NCI-H82 (cell line): ENCODE measurements at places on chromosomes 2 and 18.

DNA sequence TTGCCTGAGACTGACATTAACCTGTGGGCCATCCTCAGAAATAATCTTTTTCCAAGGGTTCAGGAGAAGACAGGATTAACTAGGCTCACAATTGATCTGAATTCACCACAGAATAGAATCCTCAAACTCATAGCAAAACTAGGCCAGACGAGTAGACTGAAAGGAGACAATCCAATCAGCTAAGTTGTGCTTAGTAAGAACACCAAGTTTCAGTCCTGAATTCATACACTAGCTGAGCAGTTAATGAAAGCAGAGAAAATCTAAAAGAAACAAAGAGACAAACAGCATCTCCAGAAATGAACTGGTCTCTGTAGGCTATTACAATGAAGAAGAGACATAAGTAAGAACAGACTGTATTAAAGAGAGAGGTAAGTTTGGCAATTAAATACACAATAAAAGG, 89.5 kb downstream of the GORASP2 start:
- DNase-seq = peak; percentile 56

DNA sequence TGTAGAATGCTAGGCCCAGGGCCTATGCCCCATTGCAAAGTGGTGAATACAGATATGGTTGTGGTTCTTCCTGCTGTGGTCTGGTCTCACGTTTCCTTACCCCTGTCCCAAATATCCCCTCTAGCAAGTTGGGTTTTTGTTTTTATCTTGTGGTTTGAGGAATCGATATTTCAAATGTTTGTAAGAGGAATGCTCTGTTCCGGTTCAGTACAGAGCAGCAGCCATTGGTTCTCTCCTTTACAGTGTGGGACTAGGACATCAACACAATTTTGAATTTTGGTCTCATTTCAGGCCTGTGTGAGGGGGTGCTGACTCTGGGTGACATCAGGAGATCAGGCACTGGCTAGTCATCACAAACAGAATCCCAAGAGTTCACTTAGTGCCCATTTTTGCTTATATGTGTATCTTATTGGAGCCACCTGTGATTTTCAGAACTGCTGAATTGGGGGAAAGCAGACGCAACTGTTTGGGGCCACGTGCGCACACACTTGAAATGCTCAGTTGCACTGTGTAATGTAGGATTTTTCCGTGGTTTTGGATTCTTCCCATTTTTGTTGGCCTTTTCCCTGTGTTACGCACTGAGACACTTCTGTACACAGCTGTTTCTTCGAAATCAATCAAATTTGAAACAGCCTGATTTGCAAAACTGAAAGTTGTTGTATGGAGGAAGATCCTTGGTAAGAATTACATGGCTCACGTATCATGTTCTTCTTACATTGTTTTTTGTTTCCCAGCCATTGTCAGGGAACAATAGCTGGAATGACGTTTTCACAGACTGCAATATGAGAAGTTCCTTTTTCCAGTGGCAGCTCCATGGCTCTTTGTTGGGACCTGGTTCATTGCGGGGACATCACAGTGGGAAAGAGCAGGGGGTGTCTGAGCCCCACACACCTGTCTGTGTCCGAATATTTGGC, 8.6 kb downstream of the SH3BP4 start:
- no peak for DNase-seq

DNA sequence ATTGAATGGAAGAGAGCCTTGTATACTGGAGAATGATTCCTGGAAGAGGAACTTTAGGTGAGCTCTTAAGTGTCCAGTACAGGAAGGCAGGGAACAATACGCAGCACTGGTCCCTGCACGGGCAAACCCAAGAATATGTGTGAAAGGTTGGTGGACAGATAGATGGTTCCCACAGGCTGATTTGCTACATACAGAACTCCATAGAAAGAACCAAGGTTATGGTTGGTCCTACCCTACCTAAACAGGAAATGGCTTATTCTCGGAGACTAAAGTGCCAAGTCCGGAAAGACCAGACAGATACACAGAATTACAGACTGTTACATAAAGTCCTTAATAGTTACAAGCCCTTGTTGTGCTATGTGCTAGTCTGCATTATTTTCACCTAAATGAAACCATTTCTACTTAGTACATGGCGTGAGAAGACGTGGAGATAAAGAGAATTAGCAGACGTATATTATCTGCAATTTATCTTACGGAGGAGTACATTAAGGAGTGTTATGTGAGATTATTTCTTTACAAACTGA, 1.2 kb downstream of the REV1 start:
- no peak for DNase-seq

- no peak for DNase-seq
These were observed 541.7 kb upstream of the MEX3C start for GRCh38 chr18:51739044-51739666.

- peak; percentile 22 for DNase-seq
These were observed 62.6 kb downstream of the SLC40A1 start for GRCh38 chr2:189517847-189518535.

DNA sequence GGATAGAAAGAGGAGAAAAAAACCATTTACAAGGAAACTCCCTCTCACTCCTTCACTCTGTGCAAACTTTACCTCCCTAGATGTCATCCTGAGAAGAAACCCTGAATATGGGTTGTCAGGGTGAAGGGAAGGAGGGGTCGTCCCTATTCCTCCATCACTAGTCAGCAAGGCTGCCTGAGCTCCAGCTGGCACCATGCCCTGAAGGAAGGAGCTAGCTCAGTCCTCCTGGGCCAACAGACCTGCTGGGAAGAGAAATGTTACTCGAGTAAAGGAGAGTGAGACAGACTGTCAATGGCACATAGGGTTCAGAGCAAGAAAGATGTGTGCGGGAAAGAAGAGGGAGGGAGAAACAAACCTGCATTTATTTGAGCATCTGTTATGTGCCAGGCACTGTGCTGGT, 18.3 kb upstream of the EPAS1 start:
- no peak for DNase-seq

- peak; percentile 56 for DNase-seq
These were observed 266.1 kb downstream of the ZNF385B start for GRCh38 chr2:179595284-179595683.

DNA sequence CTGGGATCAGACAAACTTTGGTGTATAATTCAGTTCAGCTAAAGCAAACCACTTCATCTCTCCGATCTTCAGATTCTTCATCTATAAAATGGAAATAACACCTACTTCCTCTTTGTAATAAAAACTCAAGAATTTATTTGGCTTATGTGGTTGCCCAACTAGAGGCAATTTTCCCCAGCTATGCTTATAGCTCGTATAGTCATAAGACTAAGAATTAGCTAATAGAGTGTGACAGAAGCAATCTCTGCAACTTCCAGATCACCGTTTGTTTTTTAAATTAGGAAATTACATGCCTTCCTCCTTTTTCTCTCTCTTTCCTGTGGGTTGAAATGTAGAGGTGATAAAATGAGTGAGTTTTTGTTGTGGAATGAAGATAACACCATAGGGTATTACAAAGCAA, 35.3 kb upstream of the KCNF1 start:
- no peak for DNase-seq

GRCh38 chr18:27921392-27921791, 255.5 kb downstream of the CDH2 start:
- no peak for DNase-seq

GRCh38 chr2:45986509-45986908, 310.7 kb upstream of the EPAS1 start:
- DNase-seq = no peak

DNA sequence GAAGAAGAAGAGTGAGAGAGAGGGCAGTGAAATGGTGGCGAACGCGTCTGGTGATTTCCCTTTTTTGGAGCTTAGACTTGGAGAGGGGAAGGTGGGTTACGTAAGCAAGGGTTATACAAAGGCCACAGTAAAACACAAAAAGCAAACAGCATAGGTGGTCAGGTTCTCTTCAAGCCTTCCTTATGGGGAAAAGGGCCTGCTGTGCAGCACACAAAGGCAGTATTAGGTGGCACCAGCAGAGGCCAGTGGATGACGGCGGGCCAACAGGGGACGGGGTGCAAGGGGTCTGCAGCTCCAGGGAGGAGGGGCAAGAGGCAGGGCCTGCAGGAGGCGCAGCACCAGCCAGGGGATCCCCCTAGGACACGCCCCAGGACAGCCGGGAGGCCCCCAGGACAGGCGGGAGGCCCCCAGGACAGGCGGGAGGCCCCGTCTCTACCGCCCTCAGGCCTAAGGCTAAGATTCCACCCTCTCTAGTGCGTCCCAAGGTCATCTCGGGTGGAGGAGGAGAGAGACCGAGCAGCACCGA, 32.6 kb upstream of the NPC1 start:
- no peak for DNase-seq

GRCh38 chr2:88027697-88028389, 11.5 kb upstream of the RNU2-63P start:
- DNase-seq = no peak

DNA sequence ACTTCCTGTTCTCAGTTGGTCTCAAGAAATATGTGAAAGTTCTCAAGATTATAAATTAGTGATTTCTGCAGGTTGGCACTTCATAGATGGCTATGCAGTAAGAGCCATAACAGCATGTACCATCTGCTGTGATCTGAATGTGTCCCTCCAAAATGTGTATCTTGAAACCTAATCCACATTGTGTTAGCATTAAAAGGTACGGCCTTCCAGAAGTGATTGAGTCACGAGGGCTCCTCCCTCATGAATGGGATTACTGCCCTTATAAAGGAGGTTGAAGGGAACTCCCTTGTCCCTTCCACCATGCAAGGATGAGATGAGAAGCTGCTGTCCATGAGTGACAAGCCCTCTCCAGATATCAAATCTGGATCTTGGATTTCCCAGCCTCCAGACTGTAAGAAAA, 45.0 kb downstream of the METTL4 start:
- peak; percentile 18 for DNase-seq

GRCh38 chr18:1149709-1150108, 245.0 kb downstream of the ADCYAP1 start:
- DNase-seq = no peak

GRCh38 chr2:63789338-63790020, 52.2 kb upstream of the UGP2 start:
- DNase-seq = no peak

DNA sequence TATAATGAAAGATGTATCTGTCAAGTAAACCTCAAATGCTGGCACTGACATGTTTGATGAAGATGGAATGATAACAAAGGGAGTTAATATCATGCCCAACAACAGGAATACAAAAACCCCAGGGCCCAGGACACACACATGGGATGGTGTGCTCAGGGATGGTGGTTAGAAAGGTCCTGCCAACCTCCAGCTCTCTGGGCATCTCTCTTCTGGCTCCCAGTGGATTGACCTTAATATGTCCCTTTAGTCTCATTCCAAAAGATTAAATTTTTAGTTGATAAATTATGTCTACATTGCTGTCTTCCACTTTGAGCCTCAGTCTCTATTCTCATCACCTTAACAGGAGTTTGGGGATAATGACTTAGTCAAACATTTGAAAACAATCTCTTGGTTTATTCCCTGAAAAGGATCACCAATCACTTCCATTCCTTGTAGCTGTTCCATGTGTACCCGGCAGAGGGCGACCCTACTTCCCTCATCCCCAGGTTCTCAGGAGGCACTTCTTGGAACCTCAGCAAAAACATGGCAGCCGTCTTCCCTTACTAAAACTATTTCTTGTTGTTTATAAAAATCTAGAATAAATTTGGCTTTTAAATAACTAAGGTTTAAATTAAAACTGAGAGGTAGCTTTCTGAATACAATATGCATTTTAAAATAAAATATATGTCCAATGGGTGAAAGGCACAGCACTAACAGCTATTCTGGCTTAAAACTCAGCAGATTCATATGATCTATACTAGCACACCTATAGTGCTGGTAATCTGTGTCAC, 29.6 kb downstream of the MCEE start:
- DNase-seq = peak; percentile 80

- DNase-seq = no peak
These were observed 355.2 kb downstream of the GALNT13 start for GRCh38 chr2:154226931-154227330.

GRCh38 chr2:208571764-208572131, 165.2 kb downstream of the PTH2R start:
- DNase-seq = no peak

DNA sequence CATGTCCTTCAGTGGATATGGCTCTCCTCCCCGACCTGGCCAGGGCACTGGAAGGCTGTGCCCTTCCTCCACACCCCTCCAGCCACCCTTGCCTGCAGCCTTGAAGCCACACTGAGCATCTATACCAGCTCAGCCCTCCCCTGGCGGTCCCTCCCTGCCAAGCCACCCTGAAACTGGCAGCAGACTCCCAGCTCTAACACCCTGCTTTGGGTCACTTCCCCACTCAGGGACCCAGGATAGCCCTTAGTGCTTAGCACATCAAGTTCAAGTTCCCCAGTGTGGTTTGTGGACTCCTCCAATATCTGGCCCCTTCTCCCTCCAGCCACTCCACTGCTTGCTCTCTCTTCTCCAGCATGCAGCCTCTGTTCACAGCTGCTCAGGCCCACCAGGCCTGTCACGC, 89.4 kb downstream of the TNS1 start:
- DNase-seq = no peak

DNA sequence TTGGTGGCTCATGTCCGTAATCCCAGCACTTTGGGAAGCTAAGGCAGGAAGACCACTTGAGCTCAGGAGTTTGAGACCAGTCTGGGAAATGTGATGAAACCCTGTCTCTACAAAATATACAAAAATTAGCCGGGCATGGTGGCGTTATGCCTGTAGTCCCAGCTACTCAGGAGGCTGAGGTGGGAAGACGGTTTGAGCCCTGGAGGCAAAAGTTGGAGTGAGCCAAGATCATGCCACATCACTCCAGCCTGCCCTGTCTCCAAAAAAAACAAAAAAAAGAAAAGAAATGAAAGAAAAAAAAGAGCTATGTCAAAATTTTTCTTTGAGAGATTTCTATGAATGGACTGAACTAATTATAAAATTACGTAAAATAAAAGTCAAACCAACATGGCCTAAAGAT, 34.7 kb downstream of the ROCK2 start:
- DNase-seq = no peak

DNA sequence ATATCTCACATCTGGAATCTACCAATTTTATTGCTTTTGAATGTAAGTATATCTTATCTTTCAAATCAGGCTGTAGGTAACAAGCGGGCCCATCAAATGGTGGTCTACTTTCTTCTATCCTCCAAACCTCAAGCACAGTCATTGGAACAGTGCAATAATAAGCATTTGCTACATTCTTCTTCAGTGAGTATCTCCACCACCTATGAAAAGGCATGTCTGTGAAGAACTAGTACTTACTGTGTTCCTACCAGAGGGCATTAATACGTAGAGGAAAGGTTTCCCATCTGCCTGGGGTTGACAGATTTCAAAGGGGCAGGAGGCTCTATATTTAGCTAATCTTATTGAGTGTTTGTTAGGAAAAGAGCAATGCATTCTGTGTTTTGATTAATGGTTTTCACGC, 411.1 kb downstream of the NCKAP5 start:
- DNase-seq = peak; percentile 21

GRCh38 chr2:189594305-189594704, 13.7 kb upstream of the SLC40A1 start:
- no peak for DNase-seq

- no peak for DNase-seq
These were observed 20.3 kb downstream of the TRAPPC12 start for GRCh38 chr2:3399829-3400228.

- no peak for DNase-seq
These were observed 125.4 kb downstream of the OSBPL1A start for GRCh38 chr18:24272229-24272525.

GRCh38 chr18:64287926-64288325, 139.0 kb upstream of the LINC00305 start:
- no peak for DNase-seq
